ENCODE measurements at places on chromosomes 4 and X. TPM values are rescaled to one million over a fixed set of nuclear protein-coding genes. Genes with fewer than 3 reads are reported as not detected.

CITED1 gene
- total RNA-seq, result 4.8 TPM

- no peaks in the 10 kb centered on the region for H3K4me1 ChIP-seq
- H3K27me3 ChIP-seq, result no peaks in the 10 kb centered on the region
- DNase-seq, result no peak
- no peaks in the 10 kb centered on the region for H3K36me3 ChIP-seq
Observed at GRCh38 chr4:158581161-158581560, 59.5 kb downstream of the RXFP1 start.

- peaks cover 19% of the 10 kb centered on the region for H3K36me3 ChIP-seq
- H3K27ac ChIP-seq, result no peak overlapping the region
- no peak for DNase-seq
- H3K4me3 ChIP-seq, result no peak overlapping the region
- peaks cover 10% of the 10 kb centered on the region for H3K4me1 ChIP-seq
Observed at GRCh38 chr4:37847311-37847884, 20.9 kb downstream of the PGM2 start.

- no peaks in the 10 kb centered on the region for H3K36me3 ChIP-seq
- H3K4me3 ChIP-seq, result no peak overlapping the region
- H3K27me3 ChIP-seq, result no peaks in the 10 kb centered on the region
- no peak overlapping the region for H3K27ac ChIP-seq
- peaks cover 6% of the 10 kb centered on the region for H3K4me1 ChIP-seq
- no peak for DNase-seq
Observed at GRCh38 chr4:75235359-75235951, 278.7 kb downstream of the RCHY1 start.

- H3K27me3 ChIP-seq, result no peaks in the 10 kb centered on the region
- H3K4me3 ChIP-seq, result no peak overlapping the region
- peaks cover 3% of the 10 kb centered on the region for H3K36me3 ChIP-seq
- H3K4me1 ChIP-seq, result peaks cover 5% of the 10 kb centered on the region
- no peak for DNase-seq
Observed at GRCh38 chr4:173432430-173432829, 33.5 kb upstream of the SCRG1 start.

GRCh38 chrX:112863850-112864249 is 23.2 kb upstream of the AMOT start:
- no peak for DNase-seq
- H3K4me1 ChIP-seq, result no peaks in the 10 kb centered on the region
- H3K27ac ChIP-seq, result no peak overlapping the region
- no peaks in the 10 kb centered on the region for H3K36me3 ChIP-seq

SLC6A14 gene
- total RNA-seq, result not detected

GRCh38 chrX:133668225-133668931 is 253.1 kb upstream of the GPC4 start:
- H3K36me3 ChIP-seq, result no peaks in the 10 kb centered on the region
- no peak overlapping the region for H3K4me3 ChIP-seq
- DNase-seq, result no peak
- no peaks in the 10 kb centered on the region for H3K27me3 ChIP-seq

GRCh38 chrX:19715711-19716638 is 171.4 kb downstream of the SH3KBP1 start:
- no peak overlapping the region for H3K4me3 ChIP-seq
- no peak overlapping the region for H3K27ac ChIP-seq
- no peaks in the 10 kb centered on the region for H3K27me3 ChIP-seq
- DNase-seq, result no peak
- H3K36me3 ChIP-seq, result peaks cover 5% of the 10 kb centered on the region

GRCh38 chr4:23717528-23718248 is 172.2 kb downstream of the PPARGC1A start:
- no peak overlapping the region for H3K4me3 ChIP-seq
- H3K4me1 ChIP-seq, result no peaks in the 10 kb centered on the region
- no peak overlapping the region for H3K27ac ChIP-seq
- H3K27me3 ChIP-seq, result no peaks in the 10 kb centered on the region
- no peak for DNase-seq

DNA sequence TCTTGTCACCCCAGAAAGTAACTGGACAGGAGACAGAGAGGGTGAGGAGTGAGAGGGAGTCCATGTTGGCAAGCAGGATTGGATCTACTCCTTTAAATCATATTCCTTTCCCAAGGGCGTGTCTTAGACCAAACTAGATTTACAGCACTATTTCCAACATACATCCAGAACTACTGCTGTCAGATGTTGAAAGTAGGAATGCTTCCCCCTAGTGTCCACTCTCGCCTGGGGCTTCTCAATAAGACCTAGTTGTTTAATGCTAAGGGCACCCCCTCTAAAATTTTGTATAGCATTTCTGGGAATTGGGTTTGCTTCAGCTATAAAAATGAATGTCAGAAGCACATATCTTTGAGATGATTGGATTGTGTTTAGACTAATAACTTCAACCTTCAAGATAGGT is 13.3 kb downstream of the OFD1 start:
- no peak for DNase-seq
- peaks cover 11% of the 10 kb centered on the region for H3K36me3 ChIP-seq
- no peak overlapping the region for H3K4me3 ChIP-seq
- no peak overlapping the region for H3K27ac ChIP-seq

DNA sequence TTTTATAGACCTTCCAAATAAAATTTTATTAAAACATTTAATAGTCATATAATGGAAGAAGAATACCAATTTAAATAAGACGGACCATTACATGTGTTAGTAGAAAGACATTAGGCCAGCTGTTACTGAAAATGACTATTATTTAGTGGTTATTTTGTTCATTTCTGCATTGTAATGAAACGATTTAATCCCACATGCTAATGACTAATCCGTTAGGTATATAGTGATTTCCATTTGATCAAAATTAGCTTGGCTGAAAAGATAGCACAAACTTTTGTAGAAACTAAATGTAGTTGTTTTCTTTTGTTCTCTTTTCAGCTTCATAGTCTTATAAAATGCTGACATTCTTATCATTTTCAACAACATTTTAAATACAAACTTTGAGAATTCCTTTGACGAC is 556.1 kb upstream of the TENM3 start:
- H3K27ac ChIP-seq, result no peak overlapping the region
- H3K27me3 ChIP-seq, result no peaks in the 10 kb centered on the region

- H3K27me3 ChIP-seq, result no peaks in the 10 kb centered on the region
- H3K4me1 ChIP-seq, result no peaks in the 10 kb centered on the region
- DNase-seq, result no peak
- no peak overlapping the region for H3K27ac ChIP-seq
- H3K4me3 ChIP-seq, result no peak overlapping the region
Observed at GRCh38 chr4:99215521-99215920, 3.5 kb downstream of the ADH6 start.

FAM241A gene
- 0.09 TPM for total RNA-seq

DNA sequence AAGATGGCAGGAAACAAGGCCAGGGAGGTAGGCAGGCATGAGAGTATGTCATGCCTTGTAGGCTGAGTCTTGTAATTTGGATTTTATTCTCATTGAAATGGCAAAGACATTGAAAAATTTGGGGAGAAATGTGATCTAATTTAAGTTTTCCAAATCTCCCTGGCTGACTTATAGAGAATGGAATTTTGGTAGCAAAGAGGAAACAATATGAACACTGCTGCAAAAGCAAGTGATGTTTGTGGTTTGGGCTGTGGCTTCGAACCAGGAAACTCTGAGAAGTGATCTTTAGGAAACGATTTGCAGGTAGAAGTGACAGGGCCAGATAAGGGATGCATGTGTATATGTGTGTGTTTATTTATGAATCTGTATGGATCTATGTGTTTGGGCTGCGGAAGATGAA is 35.6 kb downstream of the ARSJ start:
- no peak overlapping the region for H3K27ac ChIP-seq
- H3K36me3 ChIP-seq, result no peaks in the 10 kb centered on the region
- H3K4me1 ChIP-seq, result no peaks in the 10 kb centered on the region

- no peak overlapping the region for H3K4me3 ChIP-seq
- H3K27me3 ChIP-seq, result no peaks in the 10 kb centered on the region
- H3K27ac ChIP-seq, result no peak overlapping the region
- H3K4me1 ChIP-seq, result no peaks in the 10 kb centered on the region
- H3K36me3 ChIP-seq, result peaks cover 10% of the 10 kb centered on the region
- DNase-seq, result no peak
Observed at GRCh38 chr4:94495408-94495807, 43.7 kb downstream of the PDLIM5 start.

TSPAN6 gene
- 69.7 TPM for total RNA-seq

DNA sequence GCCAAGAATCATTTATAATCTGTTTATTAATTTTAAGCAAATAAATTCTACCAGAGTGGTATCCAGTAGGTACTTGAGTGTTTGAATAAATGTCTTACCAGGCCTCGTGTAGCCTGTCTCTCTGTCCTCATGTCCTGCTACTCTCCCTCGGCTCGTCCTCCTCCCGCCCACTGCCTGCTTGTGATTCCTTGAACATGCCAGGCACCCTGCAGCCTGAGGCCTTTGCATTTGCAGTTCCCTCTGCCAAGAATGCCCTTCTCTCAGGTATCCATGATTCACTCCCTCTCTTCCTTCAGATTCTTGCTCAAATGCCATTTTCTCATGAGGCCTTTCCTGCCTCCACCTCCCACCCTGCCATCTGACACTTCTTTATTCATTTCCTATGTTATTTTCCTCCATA is 209.7 kb upstream of the PRPS2 start:
- no peaks in the 10 kb centered on the region for H3K4me1 ChIP-seq
- no peak overlapping the region for H3K27ac ChIP-seq
- H3K4me3 ChIP-seq, result no peak overlapping the region
- no peak for DNase-seq
- H3K27me3 ChIP-seq, result no peaks in the 10 kb centered on the region

- no peak for DNase-seq
- H3K27me3 ChIP-seq, result no peaks in the 10 kb centered on the region
- H3K4me3 ChIP-seq, result no peak overlapping the region
- H3K27ac ChIP-seq, result no peak overlapping the region
Observed at GRCh38 chr4:142671516-142671915, 174.6 kb downstream of the INPP4B start.

- no peaks in the 10 kb centered on the region for H3K4me1 ChIP-seq
- no peak overlapping the region for H3K4me3 ChIP-seq
- no peaks in the 10 kb centered on the region for H3K27me3 ChIP-seq
- DNase-seq, result no peak
- no peaks in the 10 kb centered on the region for H3K36me3 ChIP-seq
Observed at GRCh38 chr4:69126024-69126423, 29.8 kb downstream of the UGT2B7 start.

DNA sequence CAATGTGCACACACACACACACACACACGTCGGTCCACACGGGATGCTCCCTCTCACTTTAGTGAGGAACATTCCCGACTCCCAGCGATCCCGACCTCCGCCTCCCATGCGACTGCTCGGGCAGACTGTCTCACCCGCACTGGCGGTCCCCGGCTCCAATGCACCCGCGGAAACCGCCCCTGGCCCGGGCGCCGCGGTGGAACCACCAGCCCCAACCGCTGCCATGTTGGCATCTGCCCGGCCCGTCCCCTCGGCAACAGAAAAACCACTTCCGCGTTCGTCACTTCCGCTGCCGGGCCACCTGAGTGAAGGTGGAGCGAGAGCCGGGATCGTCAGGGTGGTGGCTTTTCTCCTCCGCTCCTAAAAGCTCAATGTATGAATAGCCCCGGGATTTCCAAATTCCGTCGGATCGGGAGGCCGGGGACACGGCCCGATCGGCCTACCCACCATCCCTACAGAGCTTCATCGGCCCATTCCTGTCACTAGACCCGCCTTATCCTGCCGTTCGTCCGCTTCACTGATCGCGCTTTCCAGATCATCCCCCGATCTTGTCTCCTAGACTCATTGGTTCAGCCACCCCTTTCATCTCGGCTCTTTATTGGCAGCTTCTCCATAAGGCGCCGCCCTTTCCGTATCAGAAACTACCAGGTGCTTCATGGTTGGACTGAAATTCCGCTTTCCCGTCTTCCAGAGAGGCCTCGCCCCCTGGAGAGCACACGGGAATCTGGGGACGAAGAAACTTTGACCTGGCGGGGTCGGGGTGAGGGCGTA is at the start of gene SLC35A2:
TSS of gene SLC35A2 (minus strand) at position 235 of the 771 bp plus-strand sequence. CDS start at position 225, 10 bp downstream.
- peak within 1 kb of the TSS; percentile 89 for H3K4me3 ChIP-seq
- peak within 1 kb of the TSS; percentile 96 for H3K27ac ChIP-seq
- peaks cover 20% of the 10 kb centered on the region for H3K4me1 ChIP-seq
- no peaks in the 10 kb centered on the region for H3K36me3 ChIP-seq
- H3K27me3 ChIP-seq, result no peaks in the 10 kb centered on the region

DNA sequence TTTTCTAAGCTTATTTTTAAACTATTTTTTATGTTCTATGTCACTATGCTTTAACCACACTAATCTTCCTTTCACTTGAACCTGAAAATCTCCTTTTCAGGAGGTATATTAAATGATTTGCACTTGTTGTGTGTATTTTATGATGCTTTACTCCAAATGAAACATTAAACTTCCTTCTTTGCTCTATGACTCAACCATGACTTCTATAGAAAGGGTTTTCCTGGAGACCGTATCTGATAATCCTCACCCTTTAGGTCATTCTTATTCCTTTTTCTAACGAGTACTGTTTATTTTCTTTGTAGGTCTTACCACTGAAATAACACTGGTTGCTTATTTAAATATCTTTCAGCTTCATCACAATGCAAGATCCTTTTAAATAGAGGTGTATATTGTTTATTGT is 1163.2 kb downstream of the PCDH18 start:
- no peak for DNase-seq
- no peak overlapping the region for H3K27ac ChIP-seq
- no peaks in the 10 kb centered on the region for H3K4me1 ChIP-seq
- H3K4me3 ChIP-seq, result no peak overlapping the region
- H3K27me3 ChIP-seq, result no peaks in the 10 kb centered on the region

DNA sequence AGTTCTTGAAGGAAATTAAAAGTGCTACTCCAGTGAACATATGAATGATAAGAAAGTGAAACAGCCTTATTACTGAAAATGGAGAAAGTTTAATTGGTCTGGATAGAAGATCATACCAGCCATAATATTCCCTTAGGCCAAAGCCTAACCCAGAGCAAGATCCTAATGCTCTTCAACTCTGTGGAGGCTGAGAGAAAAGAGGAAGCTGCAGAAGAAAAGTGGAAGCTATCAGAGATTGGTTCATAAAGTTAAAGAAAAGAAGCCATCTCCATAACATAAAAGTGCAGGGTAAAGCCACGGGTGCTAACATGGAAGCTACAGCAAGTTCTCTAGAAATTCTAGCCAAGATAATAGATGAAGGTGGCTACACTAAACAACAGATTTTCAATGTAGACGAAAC is 85.5 kb upstream of the ATOH1 start:
- no peaks in the 10 kb centered on the region for H3K4me1 ChIP-seq
- no peak overlapping the region for H3K27ac ChIP-seq
- no peak overlapping the region for H3K4me3 ChIP-seq
- no peaks in the 10 kb centered on the region for H3K36me3 ChIP-seq
- H3K27me3 ChIP-seq, result no peaks in the 10 kb centered on the region

DNA sequence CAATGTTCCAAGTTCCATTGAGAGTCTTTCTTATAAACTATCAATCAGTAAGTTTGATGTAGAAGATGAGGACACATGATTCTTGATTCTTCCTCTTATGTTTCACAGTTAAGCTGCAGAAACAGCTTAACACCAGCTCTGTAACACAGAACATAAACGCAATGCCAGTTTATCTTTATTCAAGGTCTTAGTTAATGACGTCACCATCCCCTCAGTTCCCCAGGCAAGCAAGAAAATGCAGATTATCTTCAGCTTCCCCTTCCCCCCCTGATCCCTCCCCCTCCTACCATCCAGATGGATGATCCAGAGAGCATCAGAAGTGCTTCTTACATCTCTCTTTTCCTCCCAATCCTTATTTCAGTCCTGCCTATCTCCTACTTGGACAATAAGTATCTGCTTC is 4.4 kb upstream of the SH3RF1 start:
- no peak overlapping the region for H3K27ac ChIP-seq
- no peak overlapping the region for H3K4me3 ChIP-seq
- H3K27me3 ChIP-seq, result peaks cover 4% of the 10 kb centered on the region
- no peak for DNase-seq

- peaks cover 13% of the 10 kb centered on the region for H3K36me3 ChIP-seq
- H3K4me1 ChIP-seq, result peaks cover 14% of the 10 kb centered on the region
- H3K4me3 ChIP-seq, result no peak overlapping the region
- no peak for DNase-seq
- no peaks in the 10 kb centered on the region for H3K27me3 ChIP-seq
- H3K27ac ChIP-seq, result no peak overlapping the region
Observed at GRCh38 chrX:100625985-100626491, 10.6 kb downstream of the TSPAN6 start.

SPATA18 gene
- total RNA-seq, result 3.0 TPM

NALF2 gene
- 5.7 TPM for total RNA-seq

Data from neural crest cell (in vitro differentiated cells).